NCI-H524 (cell line): ENCODE measurements at places on chromosomes 3 and 15.
A peak's percentile ranks its signal among the peaks of the same experiment; 100 is the strongest.

DNA sequence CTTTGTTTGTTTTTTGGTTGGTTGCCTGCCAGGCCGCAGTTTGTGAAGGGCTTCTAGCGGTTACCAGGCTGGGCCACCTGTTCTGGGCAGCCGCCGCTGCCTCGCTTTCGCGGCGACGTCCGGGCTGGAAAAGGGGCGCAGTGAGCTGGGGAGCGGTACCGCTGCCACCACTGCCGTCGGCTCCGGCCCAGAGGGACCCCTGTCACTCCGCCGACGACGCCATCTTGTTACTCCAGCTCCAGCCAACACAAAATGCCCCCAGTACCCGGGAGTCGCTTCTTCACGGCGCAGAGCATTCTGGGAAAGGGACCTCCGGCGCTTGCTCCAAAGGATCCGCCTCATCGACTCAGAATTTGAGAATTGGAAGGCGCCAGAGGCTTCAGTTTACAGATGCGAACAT, 238.8 kb downstream of the CDIN1 start:
- DNase-seq, result no peak

DNA sequence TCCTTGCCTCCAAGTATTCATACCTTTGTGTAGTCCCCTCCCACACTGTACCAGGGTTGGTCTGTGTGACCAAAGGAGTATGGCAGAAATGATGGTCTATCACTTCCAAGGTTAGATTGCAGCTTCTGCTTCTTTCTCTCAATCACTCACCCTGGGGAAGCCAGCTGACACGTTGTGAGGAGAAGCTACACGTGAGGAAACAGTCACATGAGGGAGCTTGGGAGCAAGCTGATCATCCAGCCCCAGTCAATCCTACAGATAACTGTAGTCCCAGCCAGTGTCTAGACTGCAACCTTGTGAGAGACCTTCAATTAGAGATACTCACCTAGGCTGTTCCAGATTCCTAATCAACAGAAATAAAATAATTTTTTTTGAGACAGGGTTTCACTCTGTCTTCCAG, 6.2 kb upstream of the ZNF774 start:
- no peak for DNase-seq

DNA sequence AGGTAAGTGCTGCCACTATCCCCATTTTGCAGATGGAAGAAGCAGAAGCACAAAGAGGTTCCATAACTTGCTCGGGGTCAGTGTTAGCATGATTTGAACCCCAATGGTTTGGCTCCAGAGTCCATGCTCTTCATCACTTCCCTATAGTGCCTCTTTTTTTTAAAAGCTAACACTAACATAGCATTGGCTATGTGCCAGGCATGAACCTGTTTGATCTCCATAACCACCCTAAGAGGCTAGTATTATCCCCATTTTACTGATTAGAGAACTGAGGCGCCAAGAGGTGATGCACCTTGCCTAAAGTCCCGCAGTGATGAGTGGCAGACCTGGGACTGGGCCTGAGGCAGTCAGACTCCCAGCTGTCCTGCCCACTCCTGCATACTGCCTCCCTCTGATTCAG, 7.3 kb downstream of the LINGO1 start:
- DNase-seq, result no peak

- DNase-seq, result peak; percentile 42
These were observed 117.0 kb upstream of the ARL6 start for GRCh38 chr3:97647441-97647982.

- DNase-seq, result no peak
These were observed 42.0 kb upstream of the CGNL1 start for GRCh38 chr15:57334257-57334656.

GRCh38 chr15:58535894-58536293, 104.1 kb downstream of the LIPC start:
- no peak for DNase-seq

- no peak for DNase-seq
These were observed 5.9 kb upstream of the POLG start for GRCh38 chr15:89340573-89340972.

DNA sequence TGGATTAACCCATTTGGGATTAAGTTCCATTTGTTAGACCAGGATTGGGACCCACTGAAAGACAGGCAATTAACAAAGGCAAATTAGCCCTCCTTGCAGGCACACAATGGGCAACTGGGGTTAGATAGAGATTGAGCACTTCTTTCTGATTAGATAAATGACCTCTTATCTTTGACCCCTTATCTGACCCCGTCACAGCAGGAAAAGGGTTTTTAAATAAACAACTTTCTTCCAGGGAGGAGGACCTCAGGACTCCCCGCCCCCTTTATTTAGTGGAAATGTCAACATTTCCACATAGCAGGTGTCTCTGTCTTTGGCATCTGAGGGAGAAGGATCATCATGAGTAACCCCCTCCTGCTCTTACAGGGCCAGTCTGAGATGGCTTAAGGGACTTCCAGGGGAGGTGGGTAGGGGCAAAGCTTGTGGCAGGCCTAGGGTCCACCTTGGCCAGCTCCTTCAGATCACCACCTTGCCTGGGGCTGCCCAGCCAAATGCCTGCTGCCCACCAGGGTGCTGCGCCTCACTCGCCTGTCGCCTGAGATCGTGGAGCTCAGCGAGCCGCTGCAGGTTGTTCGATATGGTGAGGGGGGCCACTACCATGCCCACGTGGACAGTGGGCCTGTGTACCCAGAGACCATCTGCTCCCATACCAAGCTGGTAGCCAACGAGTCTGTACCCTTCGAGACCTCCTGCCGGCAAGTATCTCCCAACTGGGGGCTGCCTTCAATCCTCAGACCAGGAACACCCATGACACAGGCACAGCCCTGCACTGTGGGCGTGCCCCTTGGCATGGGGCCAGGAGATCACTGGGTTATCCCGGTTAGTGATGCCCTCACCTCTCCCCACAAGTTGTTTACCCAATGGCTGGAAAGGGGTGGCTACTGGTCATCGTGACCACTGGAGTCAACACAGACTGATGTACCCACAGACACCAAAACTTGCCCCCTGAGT, 2.6 kb upstream of the WDR6 start:
- no peak for DNase-seq

DNA sequence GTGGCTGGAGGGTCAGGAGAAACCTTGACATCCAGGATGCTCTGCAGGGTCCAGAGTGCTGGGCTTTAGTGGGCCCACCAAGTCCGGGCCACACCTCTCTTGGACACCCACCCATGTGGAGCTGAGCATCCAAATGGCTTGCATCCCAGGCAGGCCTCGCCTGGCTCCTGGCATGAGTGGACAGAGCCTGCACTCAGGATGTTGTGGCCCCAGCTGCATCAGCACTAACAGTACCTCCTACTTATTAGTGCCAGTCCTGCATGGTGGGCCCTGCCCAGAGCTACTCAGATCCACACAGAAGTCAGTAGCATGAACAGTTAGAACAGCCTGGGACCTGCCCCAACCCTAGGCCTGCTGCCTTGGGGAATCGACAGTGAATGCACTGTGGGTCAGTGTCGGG, 42.2 kb upstream of the MRPS22 start:
- DNase-seq, result no peak

- DNase-seq, result no peak
These were observed 74.0 kb downstream of the COL8A1 start for GRCh38 chr3:99712291-99712954.

GRCh38 chr3:145854499-145854898, 306.5 kb downstream of the PLOD2 start:
- DNase-seq, result no peak

DNA sequence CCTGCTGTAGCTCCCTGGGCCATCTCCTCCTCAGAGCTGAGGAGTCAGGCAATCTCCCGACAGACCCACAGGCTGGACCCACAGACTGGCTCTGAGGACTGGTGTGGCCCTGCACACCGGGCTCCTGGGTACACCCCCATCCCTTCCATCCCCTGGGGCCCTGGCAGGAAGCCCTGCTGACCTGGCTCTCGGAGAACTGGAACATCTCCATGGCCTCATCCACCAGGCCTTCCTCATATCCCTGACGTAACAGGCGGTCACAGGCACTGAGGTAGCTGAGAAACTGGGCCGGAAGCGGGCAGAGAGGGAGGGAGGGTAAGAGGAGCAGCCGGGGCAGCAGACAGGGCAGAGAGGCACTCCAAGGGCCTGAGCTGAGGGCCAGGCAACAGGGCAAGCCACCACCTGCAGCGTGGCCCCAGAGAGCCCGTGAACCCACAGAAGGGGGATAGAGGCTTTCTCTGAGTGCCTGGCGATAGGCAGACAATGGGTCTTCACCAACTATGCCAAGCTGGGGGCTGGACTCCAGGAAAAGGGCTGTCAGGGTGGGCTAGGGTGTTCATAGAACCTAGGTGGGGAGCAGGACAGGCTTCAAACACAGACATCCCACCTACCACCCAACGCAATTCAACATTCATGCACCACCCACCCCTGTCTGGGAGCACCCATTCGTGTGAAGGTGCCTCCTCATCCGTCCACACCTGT, 17.9 kb downstream of the KBTBD13 start:
- DNase-seq, result no peak

GRCh38 chr3:99877031-99877579, 59.4 kb downstream of the CMSS1 start:
- DNase-seq, result no peak

- DNase-seq, result no peak
These were observed 101.5 kb downstream of the ATP8B4 start for GRCh38 chr15:50017522-50017921.

DNA sequence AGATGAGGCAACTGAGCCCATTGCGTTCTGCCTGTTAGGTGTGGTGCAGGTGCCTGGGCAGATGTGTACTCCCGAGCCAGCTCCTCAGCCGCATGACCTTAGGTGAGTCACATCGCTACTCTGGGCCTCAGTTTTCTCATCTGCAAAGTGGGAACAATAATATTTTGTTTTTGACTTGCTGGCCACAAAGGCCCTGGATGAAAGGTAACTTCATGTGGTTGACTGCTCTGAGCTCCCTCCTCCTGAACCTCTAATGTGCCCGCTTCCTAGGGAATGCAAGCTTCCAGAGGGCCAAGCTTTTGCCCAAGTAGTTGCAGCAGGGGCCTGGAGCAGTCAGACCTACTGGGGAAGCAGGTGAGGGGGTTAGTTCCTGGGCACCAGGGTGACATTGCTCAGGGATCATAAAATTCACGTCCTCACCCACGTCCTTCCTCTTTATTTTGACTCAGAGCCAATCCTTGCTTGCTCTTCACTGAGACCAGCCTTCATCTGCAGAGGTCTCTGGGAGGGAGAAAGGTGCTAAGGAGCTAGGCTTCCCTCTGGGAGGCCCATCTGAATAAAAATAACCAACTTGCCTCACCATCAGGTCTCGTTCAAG, 149.0 kb upstream of the TLE3 start:
- DNase-seq, result no peak

DNA sequence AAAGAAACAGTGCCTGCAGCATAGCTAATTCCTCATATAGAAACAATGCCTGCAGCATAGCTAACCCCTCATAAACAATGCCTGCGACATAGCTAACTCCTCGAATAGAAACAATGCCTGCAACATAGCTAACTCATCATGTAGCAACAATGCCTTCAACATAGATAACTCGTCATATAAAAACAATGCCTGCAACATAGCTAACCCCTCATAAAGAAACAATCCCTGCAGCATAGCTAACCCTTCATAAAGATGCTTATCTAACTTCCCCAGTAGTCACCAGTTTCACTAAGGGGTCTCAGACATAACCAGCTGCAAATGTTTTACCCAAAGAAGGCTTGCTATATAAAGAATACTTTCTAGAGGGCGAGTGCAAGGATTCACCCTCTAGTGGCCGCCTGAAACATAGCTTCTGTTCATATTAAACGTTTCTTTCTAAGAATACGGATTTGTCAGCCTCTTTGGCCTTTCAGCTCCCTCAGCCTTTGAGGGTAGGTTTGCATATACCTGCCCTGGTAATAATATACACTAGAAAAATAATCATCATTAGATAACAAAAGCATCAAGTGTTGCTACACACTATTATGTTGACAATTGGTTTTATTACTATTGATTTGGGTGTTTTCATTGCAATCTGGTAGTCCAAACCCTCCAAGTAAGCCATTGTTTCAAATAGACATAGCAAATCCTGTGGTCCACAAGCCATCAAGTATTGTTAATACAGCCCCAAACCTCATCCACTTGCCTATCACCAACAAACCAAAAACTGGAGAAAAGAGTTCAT, 44.4 kb upstream of the FAN1 start:
- DNase-seq, result no peak

GRCh38 chr3:61724801-61725200, 163.4 kb downstream of the PTPRG start:
- DNase-seq, result no peak

- no peak for DNase-seq
These were observed 31.3 kb upstream of the ATP10A start for GRCh38 chr15:25894371-25894902.

- DNase-seq, result no peak
These were observed 193.9 kb downstream of the DIPK2A start for GRCh38 chr3:144165482-144165881.

GRCh38 chr15:48493763-48494225, 151.7 kb downstream of the FBN1 start:
- no peak for DNase-seq

GRCh38 chr3:135567223-135567622, 398.3 kb upstream of the PPP2R3A start:
- peak; percentile 10 for DNase-seq

DNA sequence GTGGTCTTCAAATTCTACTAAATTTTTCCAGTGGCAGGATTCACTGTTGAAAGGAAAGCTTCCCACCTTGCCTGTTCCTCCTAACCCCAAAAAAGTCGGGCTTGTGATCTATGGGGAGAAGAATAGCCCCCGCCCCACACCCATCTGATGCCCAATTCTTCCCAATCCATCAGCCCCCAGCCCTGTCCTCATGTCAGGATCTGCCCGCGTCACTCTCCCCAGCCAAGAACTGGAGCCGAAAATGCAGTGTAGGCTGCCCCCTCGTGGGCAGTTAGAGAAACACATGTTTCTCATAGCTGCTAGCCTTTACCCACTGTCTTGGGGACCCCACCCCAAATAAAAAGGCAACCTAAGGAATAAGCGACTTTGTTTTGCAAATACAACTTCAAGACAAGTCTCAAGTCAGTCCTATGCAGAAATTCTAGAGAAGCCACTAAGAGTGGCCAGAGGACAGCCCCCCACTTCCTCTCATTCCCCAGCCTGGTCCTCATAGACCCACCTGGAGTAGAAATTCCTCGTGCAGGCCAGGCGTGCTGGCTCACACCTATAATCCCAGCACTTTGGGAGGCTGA, 13.0 kb upstream of the CSK start:
- DNase-seq, result peak; percentile 62

GRCh38 chr3:45612918-45613602, 18.5 kb downstream of the LIMD1 start:
- DNase-seq, result no peak

- DNase-seq, result no peak
These were observed 26.8 kb downstream of the ZBTB38 start for GRCh38 chr3:141395005-141395589.

DNA sequence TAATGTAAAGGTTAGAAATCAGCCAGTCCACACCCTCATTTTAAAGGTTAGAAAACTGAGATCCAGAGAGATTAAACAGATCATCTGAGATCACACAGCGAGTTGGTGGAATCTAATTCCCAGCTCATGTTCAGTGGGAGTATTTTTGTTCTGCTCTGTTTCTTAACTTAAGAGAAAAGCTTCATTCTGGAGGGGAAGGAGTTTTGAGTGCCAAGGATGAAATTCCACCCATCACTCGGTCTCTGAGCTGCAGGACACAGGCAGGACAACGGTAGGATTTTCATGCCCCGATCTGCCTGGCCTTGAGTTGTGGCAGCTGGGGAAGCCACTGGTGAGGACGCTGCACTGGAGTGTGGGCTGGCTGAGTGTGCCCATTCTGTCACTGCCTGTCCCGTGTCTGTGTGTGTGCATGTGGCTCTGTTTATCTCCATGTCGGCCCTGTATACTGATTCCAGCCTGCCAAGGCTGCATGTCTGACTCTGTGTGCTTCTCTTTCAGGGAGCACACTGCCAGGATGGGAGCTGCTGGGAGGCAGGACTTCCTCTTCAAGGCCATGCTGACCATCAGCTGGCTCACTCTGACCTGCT, 94.3 kb downstream of the CEMIP start:
- DNase-seq, result no peak
